ENCODE measurements at places on chromosomes 11 and 22.
A peak's percentile ranks its signal among the peaks of the same experiment; 100 is the strongest.

DNA sequence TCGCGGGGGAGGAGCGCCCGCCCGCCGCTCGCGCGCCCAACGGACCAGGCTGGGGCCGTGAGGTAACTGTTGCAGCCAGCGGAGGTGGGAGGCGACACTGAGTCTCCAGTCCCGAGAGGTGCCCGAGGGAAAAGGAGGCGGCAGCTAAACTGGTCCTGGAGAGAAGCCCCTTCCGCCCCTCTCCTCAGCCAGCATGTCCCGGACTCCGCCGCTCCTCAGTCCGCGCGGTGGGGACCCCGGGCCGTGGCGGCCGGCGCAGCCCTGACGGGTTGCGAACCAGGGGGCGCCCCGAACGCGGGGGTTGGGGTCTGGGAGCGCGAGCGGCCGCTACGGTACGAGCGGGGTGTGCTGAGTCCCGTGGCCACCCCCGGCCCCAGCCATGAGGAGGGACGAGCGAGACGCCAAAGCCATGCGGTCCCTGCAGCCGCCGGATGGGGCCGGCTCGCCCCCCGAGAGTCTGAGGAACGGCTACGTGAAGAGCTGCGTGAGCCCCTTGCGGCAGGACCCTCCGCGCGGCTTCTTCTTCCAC is at the start of gene PDE3B:
Gene PDE3B, plus strand, starts transcription at position 108 of the 529 bp plus-strand sequence. Its CDS starts 272 bp downstream, at position 380.
- DNase-seq: peak; percentile 92

DNA sequence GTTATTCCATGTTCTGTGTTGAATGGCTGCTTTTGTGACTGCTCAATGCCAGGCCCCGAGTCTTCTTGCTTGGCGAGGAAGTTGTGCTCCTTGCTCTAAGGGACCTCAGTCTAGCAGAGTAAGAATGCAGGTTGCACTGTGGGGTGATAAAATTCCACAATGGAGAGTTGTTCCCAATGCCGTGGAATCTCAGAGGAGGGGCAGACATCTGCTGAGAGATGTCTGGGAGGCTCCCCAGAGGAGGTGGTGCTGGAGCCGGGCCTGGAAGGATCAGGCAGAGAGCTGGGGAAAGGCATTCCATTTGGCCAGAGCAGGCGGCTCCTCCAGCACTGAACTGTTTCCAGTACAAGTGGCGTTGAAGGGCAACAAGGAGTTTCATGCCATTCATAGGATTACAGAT is 55.2 kb downstream of the ST3GAL4 start:
- DNase-seq: no peak

- no peak for DNase-seq
Measured at GRCh38 chr11:115428306-115428705, 75.9 kb downstream of the CADM1 start.

- DNase-seq: peak; percentile 89
Measured at GRCh38 chr11:121112498-121113455, 11.7 kb downstream of the TECTA start.

DNA sequence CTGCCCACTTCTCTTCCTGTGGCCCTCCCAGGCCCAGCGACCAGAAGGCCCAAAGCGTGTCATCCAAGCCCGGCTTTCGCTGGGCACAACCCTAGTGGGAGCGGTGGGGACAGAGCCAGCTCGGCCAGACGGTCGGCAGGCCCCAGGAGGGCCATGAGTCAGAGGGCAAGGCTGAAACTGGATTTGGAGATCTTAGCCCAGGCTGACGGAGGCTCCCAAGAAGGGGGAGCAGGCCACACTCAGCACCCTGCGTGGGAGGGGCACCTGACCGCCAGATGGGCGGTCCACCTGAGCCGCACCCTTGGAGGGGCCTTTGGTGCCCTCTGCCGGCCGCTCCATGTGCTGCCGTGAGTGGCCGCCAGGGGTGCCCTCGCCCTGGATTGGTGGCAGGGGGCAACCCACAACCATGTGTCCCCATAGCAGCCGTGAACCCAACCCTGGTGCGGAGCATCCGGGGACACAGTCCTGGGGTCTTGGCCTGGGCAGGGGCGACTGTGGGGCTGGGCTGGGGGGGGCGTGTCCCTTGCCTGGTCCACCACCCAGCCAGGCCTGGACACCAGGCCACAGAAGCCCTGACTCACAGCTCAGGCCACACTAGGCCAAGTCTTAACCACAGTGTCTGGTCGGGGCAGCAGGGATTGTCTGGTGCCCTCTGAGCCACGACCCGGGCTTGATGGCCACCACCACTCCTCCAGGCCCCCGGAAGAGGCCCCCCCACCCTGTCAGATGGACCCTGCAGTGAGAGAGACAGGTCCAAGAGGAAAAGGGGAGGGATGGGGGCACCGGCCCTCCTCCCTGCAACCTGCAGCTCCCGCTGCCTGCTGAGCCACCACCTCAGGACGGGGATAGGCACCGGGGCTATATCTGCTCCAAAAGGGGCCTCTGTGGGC is 19.2 kb upstream of the TALDO1 start:
- DNase-seq: peak; percentile 94

Data from iPS-NIHi11 (cell line).